Left ventricle myocardium superior (tissue), 1 donor: ENCODE measurements at places on chromosomes 4 and X. TPM values are rescaled to one million over a fixed set of nuclear protein-coding genes. Genes with fewer than 3 reads are reported as not detected.
A peak's percentile ranks its signal among the peaks of the same experiment; 100 is the strongest.

GRCh38 chrX:71958281-71958675, 47.6 kb downstream of the NHSL2 start:
- DNase-seq = no peak

DNA sequence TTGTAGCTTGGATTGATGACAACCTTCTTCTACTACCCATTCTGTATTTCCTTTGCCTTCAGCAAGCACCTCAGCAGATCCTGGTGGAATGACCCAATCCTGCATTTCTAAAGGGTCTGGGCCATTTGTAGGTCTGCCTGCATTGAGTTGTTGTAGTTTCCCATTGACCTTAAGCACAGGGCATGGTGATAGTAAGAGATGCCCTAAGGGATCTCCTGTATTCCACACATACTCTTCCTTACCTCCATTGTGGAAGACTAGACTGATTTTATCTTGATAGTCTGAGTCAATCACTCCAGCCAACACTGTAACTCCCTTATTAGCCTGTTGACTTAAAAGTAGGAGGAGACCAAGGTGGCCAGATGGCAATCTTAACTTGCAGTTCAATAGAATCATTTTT, 184.5 kb downstream of the GRIA2 start:
- DNase-seq = no peak

DNA sequence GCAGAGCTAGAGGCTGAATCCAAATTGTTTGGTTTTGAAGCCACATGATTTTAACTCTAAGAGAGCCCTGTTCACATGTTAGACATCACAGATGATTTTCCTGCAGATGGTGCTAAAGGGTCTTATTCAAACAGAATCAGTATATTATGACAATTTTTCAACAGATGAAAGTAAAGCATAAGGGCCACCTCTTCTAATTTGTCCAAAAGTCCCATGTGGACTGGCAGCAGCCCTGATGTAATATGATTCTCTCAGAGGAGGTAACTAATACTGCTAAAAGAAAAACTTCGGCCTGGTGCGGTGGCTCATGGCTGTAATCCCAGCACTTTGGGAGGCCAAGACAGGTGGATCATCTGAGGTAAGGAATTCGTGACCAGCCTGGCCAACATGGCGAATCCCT, 26.0 kb upstream of the SETD7 start:
- DNase-seq = no peak

GRCh38 chr4:135277068-135277979, 1075.7 kb upstream of the PABPC4L start:
- DNase-seq = no peak

GRCh38 chrX:53284684-53285447, 3.5 kb upstream of the IQSEC2 start:
- DNase-seq = peak; percentile 73

DNA sequence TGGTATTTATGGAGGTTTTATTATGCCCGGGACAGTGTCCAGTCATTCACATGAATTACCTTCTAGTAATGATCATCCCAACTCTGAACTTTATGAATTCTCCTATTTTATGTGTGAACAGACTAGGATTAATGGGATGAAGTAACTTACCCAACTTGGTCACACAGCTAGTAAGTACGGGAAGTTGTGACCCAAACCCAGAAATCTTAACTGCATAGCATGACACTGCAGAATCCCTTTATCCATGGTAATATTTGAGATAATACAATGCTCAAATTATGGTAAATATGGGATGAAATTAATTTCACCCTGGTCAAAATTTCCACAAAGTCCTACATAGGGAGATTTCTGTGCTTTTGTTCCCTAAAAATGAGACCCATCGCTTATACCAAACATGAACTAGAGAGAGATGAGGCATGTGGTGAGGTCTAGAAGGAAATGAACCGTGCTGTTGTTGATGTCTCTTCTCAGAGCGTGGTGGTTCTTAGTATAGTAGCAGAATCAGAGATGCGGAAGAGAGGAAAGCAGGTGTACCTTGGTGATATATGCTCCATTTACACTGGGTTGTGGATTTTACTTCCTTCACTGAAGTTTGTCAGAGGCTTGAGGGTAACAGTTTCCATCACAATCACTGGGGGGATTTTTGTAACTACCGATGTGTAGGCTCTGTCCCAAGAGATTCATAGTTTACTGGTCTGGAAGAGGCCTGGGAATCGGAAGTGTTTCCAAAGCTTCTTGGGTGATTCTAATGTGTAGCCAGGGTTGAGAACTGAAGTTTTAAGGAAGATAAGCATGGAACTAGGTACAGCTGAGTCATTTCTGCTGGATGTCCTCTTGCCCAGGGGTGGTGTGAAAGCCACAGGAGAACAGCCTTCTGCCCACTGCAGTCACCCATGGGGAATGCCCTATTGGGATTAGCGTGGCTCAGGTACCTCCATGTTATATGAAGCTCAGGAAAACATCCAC, 30.2 kb upstream of the FAM9C start:
- no peak for DNase-seq

- no peak for DNase-seq
These were observed 11.1 kb upstream of the RPL39 start for GRCh38 chrX:119802546-119802945.

- DNase-seq = no peak
These were observed 63.6 kb downstream of the ASB9 start for GRCh38 chrX:15206306-15206705.

DNA sequence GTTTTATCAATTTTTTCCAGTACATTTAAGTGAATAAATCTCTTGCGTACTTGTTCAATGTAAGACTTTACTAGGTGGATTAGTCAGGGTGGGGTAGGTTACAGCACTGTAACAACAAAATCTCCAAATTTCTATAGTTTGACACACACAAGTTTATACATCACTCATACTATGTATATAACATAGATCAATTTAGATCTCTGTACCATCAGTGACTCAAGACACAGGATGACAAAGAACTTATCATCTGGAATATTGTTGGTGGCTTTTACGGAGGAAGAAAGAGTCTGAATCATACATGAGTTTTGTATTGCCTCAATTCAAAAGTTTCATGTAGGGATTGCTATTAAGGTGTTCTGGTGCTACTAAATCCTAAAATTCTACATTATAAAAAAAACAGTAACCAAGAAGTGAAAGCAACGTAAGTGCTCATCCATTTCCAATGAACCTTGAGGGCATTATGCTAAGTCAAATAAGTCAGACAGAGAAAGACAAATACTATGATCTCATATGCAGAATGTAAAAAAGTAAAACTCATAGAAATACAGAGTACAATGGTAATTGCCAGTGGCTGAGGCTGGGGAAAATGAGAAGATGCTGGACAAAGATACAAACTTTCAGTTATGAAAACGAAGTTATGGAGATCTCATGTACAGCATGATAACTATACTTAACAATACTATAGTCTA, 98.0 kb upstream of the DKK2 start:
- DNase-seq = no peak

DNA sequence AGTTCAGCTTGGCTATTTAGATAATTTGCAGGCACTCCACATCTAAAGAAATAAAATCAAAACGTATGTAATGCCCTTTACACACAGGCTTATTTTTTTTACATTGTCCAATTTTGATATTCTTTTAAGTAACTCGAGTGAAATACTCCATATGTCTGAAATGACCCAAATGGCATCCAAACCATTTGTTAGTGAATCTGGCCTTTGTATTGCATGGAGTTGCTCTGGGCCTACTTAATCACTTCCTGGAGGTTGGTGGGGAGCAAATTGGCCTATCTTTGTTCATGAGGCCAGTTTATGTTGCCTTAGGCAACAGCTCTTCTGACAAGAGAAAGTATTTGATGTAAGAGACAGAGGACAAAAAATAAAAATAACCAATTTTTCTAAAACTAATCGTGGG, 47.6 kb upstream of the TMEM131L start:
- no peak for DNase-seq

DNA sequence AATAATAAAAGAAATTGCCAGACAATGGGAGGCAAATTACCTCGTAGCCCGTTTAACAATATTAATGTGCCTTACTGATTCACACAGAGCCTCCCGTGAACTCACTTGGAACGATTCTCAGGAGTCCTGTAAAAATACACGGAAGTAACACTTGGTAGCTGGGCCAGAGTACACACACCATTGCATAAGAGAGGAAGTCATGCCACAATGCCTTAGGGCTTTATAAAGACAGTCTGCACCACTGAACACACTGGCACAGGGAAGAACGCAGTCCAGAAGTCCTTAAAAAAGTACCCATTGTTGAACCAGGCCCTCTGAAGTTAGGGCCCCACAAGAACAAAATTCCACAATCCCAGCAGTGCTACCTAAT, 15.1 kb downstream of the SLC2A9 start:
- no peak for DNase-seq

GRCh38 chr4:159107203-159107925, 4.5 kb downstream of the RAPGEF2 start:
- DNase-seq = no peak

DNA sequence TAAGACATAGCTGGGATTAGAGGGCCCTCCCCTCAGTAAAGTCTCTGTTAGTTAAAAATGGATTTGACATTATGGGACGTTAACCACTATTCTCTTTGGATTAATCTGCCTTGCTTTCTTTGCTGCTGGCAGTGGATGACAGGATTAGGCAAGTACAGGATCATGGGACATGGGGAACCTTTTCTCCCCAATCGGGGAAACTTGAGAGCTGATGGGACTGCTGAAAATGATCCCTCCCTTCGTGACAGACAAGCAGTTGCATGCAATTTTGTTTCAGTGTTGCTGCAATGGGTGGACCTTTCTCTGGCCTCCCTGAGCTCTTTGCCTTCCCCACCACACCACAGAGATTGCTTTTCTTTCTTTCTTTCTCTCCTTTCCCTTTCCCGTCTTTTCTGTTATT, 120.2 kb upstream of the BANK1 start:
- no peak for DNase-seq

- DNase-seq = peak; percentile 74
These were observed 847 bp downstream of the PI4K2B start for GRCh38 chr4:25234390-25235370.

GRCh38 chr4:7648544-7649395, 214.0 kb upstream of the PSAPL1 start:
- no peak for DNase-seq

- no peak for DNase-seq
These were observed 28.3 kb upstream of the GUCY1A1 start for GRCh38 chr4:155638195-155638965.

The TCEAL2 gene
- total RNA-seq = not detected

The SOX3 gene
- total RNA-seq = not detected

The GAGE12F gene
- not detected for total RNA-seq

The SH3RF1 gene
- total RNA-seq = 5.8 TPM
